LHCN-M2 (cell line): ENCODE measurements at places on chromosomes 7 and 10. TPM values are rescaled to one million over a fixed set of nuclear protein-coding genes. Genes with fewer than 3 reads are reported as not detected.

- no peak for DNase-seq
These were observed 6.9 kb upstream of the GSTK1 start for GRCh38 chr7:143256325-143256724.

DNA sequence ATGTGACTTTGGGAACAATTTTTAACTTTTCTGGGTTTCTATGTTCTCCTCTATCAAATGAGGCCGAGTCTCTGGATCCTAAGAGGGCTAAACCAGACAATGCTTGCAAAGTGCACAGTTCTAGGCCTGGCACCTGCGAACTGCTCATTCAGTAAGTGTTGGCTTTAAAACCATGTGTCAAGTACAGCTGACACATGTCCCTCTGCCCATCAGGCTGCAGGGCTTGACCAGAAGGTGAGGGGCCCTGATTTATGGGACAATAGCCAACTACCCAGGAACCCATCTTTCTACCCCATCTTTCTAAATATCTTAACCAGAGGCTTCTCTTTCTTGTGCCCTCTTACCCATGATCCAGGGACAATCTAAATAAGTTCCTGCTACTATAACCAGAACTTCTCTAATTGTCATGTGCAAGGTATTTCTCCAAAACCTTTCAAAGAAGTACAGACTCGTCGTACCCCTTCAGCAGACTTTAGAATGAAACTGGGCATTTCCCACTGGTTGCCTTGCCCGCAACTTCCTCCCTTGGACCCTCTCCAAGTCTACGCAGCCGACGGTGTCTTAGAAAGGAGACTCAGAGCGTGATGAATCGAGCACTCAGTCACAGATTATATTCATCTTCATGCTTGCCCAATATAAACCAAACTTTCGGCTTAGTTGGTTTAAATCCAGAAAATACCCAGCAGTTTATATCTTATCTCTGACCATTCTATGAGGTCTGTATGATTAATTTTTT is 69.8 kb upstream of the STEAP1B start:
- peak; percentile 43 for DNase-seq

DNA sequence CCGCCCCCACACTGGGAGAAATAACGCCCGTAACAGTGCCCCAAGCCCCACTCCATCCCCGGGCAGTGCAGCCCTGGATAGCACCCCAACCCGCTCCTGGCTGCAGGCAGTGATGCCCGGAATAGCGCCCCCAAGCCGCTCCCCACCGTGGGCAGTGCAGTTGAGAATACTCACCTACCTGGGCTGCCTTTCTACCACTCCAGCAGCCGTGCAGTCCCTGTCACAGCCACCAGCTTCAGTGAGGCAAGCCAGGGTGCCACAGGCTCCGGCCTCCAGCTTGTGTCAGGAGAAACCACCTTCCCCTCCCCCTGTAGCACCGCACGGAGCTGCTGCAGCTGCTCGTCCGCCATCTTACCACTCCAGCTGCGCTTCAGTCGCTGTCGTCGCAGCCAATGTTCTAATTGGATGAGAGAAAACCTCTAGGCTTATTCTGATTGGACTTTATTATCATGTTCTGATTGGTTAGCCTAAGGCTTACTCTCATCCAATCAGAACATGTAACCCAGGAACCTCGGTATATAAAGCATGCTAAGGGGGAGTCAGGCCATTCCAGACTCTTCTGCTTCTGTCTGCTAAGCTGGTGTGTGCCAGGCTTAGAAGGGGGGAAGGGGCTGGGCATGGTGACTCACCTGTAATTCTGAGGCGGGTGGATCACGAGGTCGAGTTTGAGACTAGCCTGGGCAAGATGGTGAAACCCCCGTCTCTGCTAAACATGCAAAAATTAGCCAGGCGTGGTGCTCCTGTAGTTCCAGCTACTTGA is 53.2 kb upstream of the ZNF33B start:
- no peak for DNase-seq

DNA sequence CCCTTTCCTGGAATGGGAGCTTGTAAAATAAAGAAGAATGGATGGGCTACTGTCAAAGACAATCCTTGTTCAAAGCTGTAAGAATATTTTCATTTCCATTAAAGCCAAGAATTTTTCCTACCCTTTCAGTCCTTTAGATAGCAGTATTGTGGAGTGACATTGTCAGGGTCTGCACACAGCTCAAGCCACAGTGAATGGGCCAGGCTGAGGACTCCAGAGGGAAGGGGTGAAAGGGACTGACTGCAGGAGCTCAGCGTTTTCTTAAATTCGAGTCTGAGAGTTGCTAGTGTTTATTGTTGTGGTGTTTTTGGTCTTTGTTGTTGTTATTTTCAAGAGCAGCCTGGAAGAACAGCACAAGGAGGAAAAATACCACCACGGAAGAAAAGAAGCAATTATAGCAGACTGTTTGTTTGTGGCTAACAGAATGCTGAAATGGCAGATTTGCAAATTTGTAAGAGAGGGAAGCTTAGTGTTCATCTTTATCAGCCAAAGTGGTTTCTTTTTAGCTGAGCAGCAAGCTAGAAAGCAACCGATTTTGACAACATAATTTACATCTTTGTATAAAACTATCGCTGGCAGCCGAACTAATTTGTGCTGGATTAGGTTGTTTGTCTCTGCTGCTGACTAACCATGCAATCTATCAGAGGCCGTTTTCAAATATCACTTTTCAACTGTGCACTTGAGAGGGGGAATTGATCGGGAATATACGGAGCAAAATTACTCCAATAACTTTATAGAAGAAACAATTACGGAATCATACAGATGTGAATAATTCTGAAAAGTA is 192.1 kb downstream of the LRMDA start:
- DNase-seq: no peak

DNA sequence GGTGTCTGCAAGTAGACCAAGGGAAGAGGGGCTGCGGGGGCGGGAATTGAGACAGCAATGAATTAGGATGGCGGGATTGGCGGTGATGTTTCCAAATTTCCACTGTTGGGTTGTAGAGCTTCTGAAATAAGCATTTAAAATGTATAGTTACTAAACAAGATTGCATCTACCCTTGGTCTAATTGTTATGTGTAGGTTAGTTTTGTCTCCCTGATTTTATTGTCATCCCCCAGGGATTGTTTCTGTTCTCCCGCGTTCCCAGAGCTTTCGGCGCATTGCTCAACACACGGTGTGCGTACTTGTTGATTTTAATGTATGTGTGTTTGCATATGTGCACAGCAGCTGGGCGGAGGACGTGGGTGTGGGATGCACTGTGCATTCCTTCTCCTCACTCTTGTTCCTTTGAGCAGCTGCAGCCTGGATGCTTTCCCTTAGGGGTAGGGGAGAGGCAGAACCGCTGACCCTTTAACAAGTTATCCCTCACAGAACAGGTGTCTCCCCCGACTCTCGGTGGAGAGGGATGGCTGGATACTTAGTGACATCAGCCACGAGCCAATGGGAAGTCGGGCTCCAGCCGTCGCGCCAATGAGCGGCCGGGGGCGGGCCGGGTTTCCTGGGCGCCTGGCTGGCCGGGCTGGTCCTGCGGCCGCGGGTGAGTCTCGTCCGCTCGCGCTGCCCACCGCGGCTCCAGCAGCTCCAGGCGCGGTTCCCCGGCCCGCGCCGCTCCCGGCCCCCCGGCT is at the start of gene TSPAN33:
Gene TSPAN33 (plus strand): TSS at position 613 of the 739 bp plus-strand sequence. CDS start 274 bp downstream, outside the sequence.
- peak; percentile 77 for DNase-seq

DNA sequence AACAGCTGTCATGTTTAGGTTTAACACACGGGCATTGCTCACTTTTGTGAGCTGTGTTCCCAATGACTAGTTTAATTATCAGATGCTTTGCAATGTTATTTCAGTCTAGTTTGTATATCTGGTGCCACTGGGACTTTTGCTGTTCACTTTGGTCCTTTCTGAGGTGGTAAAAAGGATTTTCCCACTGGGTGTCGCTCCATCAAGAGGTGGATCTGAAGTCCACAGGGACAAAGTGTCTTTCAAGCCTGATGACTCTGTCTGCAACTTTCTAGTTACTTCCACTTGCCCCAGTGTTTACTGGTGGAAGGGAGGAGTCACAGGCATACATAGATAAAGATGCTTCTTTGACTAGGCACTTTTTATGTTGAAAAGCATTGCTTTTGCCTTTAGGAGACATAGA is 242.2 kb downstream of the HGF start:
- no peak for DNase-seq

TAS2R5 gene
- not detected in 2 replicates for total RNA-seq

PLEKHS1 gene
- total RNA-seq: not detected in 2 replicates
